ENCODE measurements at places on chromosomes 12 and 14.
A peak's percentile ranks its signal among the peaks of the same experiment; 100 is the strongest.

DNA sequence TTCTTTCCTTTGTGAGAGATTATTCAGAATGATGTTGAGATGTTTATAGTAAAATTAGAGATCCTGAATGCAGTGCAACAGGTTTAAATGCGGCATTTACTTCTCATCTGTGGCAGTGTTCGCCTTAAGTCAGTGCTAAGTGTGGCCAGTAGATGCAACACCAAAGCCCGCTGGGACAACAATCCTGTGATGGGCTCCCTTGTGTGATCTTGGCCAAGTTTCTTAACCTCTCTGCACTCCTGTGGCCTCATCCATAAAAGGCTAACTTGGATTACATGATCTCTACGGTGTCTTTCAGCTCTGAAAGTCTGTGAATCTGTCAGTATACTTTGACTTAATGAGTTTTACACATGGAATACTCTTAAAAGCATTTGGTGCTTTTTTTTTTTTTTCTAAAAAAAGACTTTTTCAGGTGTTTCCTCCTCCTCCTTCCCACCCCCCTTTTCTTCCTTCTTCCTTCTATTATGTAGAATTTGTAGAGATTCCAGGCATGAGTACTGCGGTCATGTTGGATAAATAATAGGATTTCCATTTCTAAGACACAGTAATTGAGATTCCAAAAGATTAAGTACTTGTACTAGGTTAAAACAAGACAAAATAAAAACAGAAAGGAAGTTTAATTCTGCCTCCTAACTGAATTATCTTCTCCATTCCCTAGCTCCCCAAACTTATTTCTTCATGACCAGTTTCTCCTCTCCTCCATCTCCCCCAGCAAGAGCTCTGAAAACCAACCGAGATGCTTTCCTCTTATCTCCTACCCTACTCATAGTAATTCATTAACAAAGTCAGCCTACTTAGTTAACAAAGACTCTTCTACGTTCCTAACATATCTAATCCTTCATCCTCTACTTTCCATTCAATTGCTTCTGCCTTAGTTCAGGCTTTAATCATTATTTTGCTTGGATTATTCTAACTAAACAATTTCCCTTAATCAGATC lies 42.2 kb upstream of the NAV3 start:
- no peaks in the 10 kb centered on the region for H3K27me3 ChIP-seq
- H3K4me1 ChIP-seq = no peaks in the 10 kb centered on the region
- no peak overlapping the region for H3K27ac ChIP-seq
- no peaks in the 10 kb centered on the region for H3K36me3 ChIP-seq
- DNase-seq = no peak

GRCh38 chr14:96421236-96421635 lies 29.3 kb downstream of the AK7 start:
- DNase-seq = no peak
- no peak overlapping the region for H3K27ac ChIP-seq
- no peak overlapping the region for H3K4me3 ChIP-seq
- H3K27me3 ChIP-seq = peaks cover 3% of the 10 kb centered on the region
- no peaks in the 10 kb centered on the region for H3K4me1 ChIP-seq
- H3K36me3 ChIP-seq = no peaks in the 10 kb centered on the region

DNA sequence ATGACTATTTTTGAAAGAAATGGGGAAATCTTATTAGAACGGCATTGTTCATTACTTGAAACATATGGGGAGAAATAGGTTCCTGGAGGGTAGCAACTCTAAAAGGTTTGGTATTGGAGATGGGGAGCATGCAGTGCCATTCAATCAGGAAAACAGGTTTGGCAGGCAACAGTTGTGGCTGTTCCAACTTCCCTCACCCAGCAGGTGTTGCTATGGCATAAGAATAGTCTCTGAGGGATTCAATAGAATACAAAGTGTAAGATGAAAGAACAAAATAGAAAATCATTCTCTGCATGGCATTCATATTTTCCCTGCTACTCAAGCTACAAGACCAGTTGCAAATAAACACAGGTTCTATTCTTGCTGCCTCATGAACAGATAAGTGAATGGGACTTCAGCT lies 393.3 kb upstream of the RPL10L start:
- no peaks in the 10 kb centered on the region for H3K4me1 ChIP-seq
- H3K4me3 ChIP-seq = no peak overlapping the region
- no peak overlapping the region for H3K27ac ChIP-seq

- no peaks in the 10 kb centered on the region for H3K36me3 ChIP-seq
- no peaks in the 10 kb centered on the region for H3K4me1 ChIP-seq
- H3K27ac ChIP-seq = no peak overlapping the region
Observed at GRCh38 chr14:85038526-85039352, 491.2 kb upstream of the FLRT2 start.

DNA sequence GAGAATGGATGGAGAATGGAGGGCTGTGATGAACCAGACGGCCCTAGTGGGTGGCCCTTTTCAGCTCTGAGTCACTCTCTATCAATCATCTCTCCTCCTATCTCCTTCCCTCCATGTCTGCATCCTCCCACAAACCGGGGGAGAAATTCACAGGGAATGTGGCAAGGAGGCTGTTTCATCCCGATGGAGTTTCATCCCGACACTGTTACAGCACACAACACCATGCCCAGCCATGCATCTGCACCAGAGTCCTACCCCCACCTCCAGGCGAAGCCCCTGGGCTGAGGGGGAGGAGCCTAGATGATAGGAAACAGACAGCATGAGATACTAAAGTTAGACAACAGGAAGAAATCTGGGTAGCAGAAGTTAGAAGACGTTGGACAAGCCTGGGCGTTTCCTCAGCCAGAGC lies 20.8 kb downstream of the SLC8B1 start:
- H3K4me3 ChIP-seq = no peak overlapping the region
- H3K27ac ChIP-seq = no peak overlapping the region
- H3K36me3 ChIP-seq = peaks cover 63% of the 10 kb centered on the region
- no peaks in the 10 kb centered on the region for H3K4me1 ChIP-seq
- no peak for DNase-seq

GRCh38 chr14:95705518-95705917 lies 8.4 kb downstream of the TCL1A start:
- H3K27ac ChIP-seq = no peak overlapping the region
- H3K27me3 ChIP-seq = no peaks in the 10 kb centered on the region
- no peak for DNase-seq
- no peak overlapping the region for H3K4me3 ChIP-seq
- no peaks in the 10 kb centered on the region for H3K36me3 ChIP-seq

DNA sequence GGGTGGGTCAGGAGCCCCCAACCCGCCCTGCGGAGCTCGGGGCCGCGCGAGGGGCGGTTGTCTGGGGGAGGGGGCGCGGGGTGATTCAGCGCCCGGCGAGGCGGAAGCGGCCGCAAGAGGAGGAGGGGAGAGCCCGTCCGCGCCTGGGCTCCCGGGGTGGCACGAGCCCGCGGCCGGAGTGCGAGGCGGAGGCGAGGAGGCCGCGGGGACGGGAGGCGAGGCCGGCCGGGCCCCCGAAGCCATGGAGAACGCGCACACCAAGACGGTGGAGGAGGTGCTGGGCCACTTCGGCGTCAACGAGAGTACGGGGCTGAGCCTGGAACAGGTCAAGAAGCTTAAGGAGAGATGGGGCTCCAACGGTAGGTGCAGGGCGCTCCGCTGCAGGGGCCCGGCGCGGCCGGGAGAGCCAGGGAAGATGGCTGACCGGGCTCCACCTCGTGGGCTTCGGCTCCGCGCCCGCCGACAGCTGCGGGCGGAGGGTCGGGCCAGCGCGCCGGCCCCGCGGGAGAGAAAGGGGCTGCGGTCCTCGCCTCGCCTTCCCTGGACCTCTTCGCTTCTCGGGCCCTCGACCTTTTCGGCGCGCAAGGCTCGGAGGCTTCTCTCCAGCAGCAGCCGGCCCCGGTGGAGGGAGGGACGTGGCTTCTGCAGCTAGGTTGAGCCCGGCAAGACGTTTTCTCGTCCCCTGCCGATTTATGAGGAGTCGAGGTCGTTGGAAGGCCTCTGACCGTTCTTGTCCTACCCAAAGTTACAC lies 677 bp downstream of the ATP2A2 start:
- H3K27ac ChIP-seq = peak overlapping the region; percentile 80
- peak overlapping the region; percentile 74 for H3K4me3 ChIP-seq
- no peaks in the 10 kb centered on the region for H3K27me3 ChIP-seq
- no peaks in the 10 kb centered on the region for H3K36me3 ChIP-seq
- peak; percentile 15 for DNase-seq

DNA sequence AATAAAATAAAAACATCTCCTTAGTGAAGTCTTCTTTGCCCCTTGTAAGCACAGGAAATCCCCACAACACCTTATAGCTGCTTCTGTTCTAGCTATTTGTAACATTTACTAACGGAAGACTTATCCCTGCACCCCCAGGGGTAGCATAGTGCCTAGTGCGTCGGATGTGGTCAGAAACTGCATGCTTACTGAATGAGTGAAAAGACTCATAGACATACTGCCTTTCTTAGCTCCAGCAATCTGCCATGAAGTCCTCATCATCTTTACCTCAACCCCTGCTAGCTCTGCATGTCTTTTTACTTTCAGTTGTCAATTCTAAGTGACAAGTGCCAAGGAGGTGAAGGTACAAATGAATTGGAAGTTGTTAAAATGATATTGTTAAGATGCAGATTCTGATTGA lies 12.9 kb downstream of the RIOX1 start:
- no peak overlapping the region for H3K27ac ChIP-seq
- DNase-seq = no peak
- no peaks in the 10 kb centered on the region for H3K4me1 ChIP-seq
- no peaks in the 10 kb centered on the region for H3K27me3 ChIP-seq
- H3K4me3 ChIP-seq = no peak overlapping the region

Data from effector memory CD4-positive, alpha-beta T cell (primary cell).